Panc1 (cell line): ENCODE measurements at places on chromosomes 7 and 10.
A peak's percentile ranks its signal among the peaks of the same experiment; 100 is the strongest.

DNA sequence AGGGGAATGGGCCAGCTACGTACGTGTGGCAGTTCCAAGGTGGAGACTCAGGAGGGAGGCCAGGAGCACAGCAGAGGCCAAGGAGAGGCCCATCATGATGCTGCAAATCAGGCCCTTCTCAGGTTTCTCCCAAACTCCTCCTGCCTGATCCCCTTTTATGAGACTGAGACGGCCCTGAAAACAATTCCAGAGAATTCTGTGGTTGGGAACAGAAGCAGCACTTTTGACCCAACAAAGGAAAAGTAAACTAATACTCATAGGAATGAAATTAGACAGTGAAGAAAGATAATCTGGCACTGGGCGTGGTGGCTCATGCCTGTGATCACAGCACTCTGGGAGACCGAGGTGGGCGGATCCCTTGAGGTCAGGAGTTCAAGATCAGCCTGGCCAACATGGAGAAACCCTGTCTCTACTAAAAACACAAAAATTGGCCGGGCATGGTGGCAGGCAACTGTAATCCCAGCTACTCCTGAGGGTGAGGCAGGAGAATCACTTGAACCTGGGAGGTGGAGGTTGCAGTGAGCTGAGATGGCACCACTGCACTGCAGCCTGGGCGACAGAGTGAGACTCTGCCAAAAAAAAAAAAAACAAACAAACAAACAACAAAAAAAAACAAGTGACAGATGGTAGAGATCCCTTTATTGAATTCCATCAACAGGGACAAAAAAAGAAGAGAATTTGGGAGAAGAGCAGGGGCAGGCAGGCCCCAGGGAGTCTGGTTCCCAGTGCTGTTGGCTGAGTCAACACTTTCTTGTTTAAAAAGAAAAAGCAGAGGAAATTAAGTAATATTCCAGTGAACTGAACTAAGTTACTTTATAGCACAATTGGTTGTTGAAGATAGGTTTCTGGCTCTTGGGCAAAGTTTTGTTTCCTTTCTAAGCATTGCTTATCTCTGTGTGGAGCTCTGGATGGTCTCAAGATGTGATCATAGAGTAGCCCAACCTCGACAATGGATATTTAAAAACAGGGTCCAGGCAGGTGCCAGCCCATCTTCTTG is at the start of gene CCL26:
TSS of gene CCL26 (minus strand) at position 131 of the 997 bp plus-strand sequence. CDS start at position 96, 35 bp downstream.
- peak; percentile 25 for DNase-seq

- DNase-seq: no peak
These were observed 168.0 kb upstream of the PRKCQ start for GRCh38 chr10:6748029-6748428.

GRCh38 chr7:16734148-16734726 is 19.3 kb upstream of the TSPAN13 start:
- no peak for DNase-seq

GRCh38 chr10:69338133-69338456 is 59.8 kb downstream of the HK1 start:
- DNase-seq: no peak

- no peak for DNase-seq
These were observed 59.8 kb upstream of the CYP2C9 start for GRCh38 chr10:94878649-94879048.

DNA sequence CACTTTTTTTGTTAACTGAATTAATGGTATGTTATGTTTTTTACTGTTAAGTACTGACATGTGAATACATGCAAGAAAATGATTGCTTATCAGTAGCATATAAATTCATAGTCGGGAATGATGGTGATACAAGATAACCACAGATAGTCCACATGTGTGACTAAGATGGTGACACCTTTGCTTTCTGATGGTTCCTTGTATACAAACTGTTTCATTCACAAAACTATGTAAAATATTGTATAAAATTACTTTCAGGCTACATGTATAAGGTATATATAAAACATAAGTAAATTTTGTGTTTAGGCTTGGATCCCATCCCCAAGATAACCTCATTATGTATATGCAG is 10.0 kb downstream of the CISD1 start:
- no peak for DNase-seq

DNA sequence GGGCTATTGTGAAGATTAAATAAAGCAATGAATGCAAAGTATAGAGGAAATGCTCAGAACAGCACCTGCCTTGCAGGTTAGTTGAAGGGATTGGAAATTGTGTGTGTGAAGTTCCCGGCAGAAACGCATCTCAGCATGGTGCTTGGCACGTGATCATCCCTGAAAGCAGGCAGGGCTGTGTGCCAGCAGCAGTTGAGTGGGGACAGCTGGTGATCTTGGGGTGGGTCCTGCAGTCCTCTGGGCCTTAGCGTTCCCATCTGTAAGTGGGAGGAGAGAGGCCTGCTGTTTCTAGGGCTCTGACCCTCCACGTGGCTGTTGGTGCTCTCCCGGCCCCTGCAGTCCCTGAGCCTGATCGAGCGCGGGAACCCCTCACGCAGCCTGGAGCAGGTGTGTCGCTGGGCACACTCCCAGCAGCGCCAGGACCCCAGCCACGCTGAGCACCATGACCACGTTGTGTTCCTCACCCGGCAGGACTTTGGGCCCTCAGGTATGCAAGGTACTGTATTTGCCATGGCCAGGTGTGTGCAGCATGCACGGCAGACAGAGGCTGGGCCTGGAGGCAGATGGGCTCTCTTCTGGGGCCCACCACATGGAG is 55.3 kb downstream of the TBATA start:
- no peak for DNase-seq

DNA sequence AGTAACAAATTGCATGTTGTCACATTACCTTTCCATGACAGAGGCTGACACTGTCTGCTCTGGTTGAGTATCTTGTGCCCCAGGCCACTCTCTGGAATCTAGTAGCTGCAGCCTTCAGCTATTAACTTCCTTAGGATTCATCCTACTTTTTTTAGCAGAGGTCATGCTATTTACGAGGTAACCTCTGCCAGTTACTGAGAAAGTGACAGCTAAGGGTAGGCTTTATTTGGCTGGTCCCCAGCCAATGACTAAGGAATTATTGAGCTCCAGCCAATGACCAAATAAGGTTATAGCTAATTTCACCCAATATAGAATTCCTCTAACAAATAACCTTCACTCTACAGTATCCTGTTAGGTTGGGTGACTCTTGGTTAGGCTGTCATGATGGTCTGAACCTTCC is 1361.7 kb downstream of the XPNPEP1 start:
- no peak for DNase-seq

GRCh38 chr10:42866115-42866995 is 83.8 kb downstream of the BMS1 start:
- DNase-seq: no peak

DNA sequence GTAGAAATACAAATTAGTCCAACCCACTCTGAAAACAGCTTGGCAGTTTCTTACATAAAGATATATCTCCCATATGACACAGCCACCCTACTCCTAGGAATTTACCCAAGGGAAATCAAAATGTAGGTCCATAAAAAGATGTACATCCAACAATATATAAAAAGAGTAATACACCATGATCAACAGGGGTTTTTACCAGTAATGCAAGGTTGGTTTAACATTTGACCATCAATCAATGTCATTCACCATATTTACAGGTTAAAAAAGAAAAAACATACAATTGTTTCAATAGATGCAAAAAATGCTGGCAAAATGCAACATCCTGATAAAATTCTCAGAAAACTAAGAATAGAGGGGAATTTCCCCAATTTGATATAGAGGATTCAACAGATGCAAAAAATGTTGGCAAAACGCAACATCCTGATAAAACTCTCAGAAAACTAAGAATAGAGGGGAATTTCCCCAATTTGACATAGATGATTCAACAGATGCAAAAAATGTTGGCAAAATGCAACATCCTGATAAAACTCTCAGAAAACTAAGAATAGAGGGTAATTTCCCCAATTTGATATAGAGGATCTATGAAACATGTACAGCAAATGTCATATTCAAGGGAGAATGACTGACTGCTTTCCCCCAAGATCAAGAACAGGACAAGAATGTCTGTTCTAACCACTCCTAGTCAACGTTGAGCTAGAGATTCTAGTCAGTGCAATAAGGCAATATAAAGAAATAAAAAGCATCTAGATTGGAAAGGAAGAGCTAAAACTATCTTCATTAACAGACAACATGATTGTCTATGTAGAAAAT is 13.7 kb downstream of the ADAP1 start:
- DNase-seq: no peak

- DNase-seq: no peak
These were observed 24.9 kb downstream of the MBL2 start for GRCh38 chr10:52747694-52748093.

DNA sequence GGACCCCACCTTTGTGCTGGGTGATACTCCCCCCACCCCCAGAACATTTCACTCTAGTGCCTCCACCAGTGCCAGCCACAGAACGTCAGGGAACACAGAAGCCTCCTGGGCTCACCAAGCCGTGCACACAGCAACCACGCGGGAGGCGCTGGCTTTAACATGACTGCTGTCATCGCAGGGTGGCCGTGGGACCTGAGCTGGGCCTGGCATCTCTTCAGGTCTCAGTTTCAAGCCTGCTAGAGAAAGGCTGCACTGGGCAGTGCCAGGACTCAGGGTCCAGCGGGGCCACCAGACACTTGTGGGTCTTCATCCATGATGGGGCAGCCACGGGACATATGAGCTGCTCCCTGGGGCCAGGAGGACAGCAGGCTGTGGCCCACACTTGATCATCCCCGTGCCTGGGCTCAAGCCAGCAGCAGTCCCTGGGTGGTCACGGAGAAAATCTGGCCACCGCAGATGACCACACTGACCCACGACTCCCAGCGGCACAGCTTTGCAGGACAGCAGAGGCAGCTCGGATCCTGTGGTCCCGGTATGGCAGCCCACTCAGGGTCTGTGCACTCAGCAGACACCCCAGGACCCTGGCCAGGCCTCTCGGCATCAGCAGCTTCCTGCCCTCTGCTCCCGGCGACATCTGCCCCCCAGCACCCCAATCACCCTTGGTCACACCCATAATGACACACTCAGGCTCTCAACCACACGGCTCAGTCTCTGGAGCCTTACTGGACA is 44.2 kb downstream of the CAMK2B start:
- no peak for DNase-seq

- DNase-seq: no peak
These were observed 245.3 kb downstream of the POLR1F start for GRCh38 chr7:19463581-19463980.
